ENCODE measurements at places on chromosomes 16 and 17.

GRCh38 chr16:30377050-30377811 lies 2.6 kb downstream of the MYL11 start:
- DNase-seq: no peak

DNA sequence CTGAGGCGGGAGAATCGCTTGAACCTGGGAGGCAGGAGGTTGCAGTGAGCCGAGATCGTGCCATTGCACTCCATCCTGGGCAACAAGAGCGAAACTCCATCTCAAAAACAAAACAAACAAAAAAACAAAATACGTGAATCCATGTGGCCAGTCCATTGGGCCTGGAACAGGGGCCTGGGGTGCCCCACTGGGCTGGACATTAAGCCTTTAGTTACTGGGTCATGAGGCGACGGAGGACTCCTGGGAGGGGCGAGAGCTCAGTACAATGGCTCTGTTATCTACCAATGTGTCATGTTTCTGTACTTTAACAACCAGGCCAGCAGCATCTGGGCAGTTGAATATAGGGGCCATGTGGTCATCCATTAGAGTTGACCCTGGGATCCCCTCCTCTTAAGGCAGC lies 18.9 kb upstream of the CLEC18A start:
- no peak for DNase-seq

DNA sequence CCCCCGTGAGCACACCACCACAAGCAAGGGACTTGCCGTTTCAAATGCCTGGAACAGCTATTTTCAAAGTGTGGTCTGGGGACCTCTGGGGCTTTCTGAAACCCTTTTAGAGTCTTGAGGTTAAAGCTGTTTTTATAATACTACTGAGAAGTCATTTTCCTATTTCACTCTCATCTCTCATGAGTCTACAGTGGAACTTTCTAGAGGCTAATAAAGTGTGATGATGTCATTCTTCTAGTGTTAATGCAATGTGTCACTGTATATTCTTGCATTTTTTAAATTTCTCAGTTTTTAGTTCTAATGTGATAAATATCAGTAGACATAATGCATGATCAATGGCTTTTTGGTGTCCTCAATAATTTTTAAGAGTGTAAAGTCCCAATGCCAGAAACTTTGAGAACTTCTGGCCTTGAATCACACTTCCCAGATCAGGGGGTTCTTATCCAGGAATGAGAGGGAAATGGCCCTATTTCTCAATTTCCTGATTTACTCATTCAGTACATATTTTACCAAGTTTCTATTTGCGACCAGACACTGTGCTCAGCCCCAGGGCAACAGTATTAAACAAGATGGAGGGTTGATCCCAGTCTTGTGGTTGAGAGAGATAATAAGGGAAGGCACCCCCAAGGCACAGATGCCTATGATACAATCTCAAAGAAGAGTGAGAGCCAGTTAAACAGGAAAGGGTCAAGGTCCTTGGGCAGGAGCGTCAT lies 444.0 kb downstream of the HS3ST3B1 start:
- peak; percentile 60 for DNase-seq

DNA sequence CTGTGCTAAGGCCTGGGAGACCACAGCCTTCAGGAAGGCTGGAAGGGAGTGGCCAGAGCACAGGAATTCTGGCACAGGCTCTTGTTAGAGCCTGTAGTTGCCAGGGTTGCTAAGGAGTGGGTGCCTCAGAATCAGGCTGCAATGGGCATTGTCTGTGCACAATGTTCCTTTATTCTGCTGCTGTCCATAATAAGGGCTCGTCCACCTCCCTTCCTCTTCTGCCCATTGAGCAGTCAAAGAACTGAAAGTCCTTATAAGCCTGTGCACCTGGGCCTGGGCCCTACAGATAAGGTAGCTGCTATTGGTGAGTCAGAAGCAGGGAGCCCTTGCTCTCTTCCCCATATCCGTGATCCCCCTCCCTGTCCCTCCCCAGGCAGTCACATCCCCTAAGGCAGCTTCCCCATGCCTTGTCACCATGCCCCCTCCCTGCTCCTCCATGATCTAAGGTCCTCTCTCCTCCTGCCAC lies 5.4 kb upstream of the CNGB1 start:
- DNase-seq: no peak

GRCh38 chr17:71173991-71174390 lies 946.8 kb upstream of the SOX9 start:
- no peak for DNase-seq

DNA sequence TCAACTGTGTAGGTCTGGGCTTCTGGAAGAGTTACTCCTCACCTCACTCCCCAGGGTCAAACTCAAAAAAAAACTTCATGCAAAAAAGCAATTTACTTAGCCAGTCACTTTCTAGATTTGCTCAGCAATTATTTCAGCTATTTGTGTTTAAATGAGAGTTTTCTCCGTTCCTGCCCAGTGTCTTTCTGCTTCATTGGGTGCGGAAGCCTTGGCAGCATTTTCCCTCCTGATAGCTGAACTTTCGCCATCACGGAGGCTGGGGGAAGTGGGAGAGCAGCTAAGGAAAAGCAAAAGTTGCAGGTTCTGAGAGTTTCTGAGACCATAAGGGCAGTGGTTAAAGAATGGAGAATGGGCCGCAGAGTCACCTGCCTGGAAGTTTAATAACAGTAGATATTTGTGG lies 287.1 kb upstream of the DYNLRB2 start:
- no peak for DNase-seq

- no peak for DNase-seq
Observed at GRCh38 chr17:64145375-64145750, 15.4 kb upstream of the ERN1 start.

DNA sequence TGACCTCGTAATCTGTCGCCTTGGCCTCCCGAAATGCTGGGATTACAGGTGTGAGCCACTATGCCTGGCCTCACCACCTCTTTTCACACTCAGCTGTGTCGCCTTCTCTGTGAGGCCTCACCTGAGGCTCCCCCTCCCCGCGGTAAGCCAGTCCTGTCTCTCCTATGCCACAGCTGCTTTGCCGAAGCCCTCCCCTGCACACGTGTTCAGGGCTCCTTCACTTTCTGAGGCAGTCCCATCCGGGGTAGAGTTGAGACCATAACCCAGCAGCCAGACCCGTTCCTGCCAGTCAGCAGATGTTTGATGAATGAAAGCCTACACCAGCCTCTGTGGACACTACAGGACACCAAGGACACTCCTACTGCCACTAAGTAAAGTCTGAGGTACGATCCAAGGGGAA lies 10.6 kb downstream of the USP7 start:
- DNase-seq: no peak

DNA sequence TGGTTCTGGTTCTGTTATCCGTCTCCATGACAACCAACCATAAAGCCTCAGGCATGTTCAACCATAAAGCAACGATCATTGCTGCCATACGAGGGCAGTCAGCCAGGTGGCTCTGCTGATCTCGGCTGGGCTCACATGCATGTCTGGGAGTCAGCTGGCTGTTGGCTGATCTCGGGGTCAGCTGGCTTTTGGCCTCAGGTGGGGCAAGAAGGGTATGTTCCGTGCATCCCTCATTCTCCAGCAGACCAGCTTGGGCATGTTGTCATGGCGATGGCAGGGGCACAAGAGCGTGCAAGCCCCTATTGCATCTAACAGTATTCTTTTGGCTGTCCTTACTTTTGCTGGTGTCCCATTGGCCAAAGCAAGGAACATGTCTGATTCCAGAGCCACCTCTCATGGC lies 86.2 kb downstream of the ABCC6 start:
- DNase-seq: no peak

- no peak for DNase-seq
Observed at GRCh38 chr16:27289669-27290068, 21.1 kb upstream of the NSMCE1 start.

DNA sequence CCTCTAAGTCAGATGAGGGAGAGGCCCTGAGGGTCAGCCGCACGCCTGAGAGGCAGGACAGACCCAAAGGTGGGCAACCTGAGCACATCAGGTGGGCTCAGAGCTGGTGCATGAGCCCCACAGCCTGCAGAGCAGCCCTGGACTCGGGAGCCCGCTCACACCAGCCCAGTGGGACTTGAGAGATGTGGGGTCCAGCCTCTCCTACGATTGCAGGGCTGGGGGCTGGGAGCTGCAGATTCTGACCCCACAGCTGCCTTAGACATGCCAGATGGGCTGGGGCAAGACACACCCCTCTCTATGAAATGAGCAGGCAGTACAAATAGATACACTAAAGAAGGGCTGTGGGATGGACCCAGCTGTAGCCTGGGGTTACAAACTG lies 77.1 kb upstream of the RBL2 start:
- DNase-seq: no peak

DNA sequence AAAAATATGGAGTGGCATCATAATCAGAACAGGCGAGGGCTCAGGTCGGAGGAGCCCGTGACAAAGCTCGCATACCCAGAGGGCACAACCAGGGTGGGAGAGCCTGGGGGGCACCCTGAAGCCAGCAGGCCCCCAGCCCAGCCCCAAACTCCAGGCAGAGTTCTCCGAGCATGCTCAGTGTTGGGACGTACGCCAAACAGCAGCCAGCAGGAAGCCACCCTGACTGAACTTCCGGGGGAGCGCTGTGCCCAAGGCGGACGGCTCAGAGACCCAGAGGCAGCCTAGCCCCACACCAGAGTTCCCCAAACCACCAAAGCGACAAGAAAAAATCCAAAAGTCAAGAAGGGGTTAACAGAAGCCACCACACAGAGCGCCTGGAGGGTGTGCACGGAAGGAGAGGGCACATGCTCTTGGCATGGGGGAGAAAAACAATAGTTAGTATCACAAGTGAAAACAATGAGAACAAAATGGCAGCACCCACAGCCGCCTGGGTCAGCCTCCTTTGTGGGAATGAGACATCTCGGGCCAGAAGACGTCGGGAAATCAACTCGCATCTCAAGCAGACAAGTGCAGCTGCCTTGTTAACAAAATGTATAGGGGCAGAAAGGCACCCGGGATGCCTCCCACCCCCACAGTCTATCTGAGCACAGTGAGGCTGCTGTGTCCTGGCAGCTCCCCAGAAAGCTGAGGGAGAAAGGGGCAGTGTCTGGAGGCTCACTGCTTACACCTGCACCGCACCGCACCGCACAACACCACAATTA lies 11.9 kb downstream of the EXOC7 start:
- no peak for DNase-seq

Data from CD14-positive monocyte (primary cell).